ENCODE measurements at places on chromosomes 1 and 21. TPM values are rescaled to one million over a fixed set of nuclear protein-coding genes. Genes with fewer than 3 reads are reported as not detected.

RGS4 gene
- 1.8 TPM for total RNA-seq

DNA sequence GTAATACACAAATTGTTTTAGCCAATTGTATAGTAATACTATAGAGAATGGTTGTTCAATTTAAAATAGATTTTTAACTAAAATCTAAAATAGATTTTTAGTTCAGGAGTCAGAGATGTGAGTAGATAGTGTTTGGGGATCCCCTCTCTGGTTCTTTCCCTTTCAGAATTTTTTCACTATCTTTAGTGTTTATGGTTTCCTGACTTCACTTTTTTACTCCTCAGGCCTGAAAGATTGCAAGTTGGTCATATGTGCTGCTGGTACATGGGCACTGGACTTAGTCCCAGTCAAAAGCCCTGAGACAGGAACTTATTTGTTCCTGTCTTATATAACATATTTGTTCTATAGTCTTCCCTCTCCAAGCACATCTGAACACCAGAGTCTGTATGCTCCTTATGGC, 96.8 kb upstream of the ATP1B1 start:
- DNase-seq = no peak

PADI1 gene
- total RNA-seq = 7.2 TPM

DNA sequence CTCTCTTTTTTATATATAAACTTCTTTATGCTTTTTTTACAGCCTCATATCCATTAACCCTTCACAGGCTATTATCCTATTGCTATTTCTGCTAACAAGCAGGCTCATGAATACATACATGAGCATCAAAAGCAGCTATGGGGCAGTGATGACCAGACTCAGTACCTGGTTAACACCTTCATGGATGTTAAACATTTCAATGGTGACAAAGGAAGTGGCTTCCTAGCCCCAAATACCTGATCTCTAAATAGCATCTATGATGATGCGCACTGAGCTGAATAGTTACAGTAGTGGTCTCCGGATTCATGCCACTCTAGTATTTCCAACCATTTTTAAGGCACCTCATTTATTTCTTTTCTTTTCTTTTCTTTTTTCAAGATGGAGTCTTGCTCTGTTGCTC, 101.1 kb downstream of the TM2D1 start:
- no peak for DNase-seq

GRCh38 chr1:225954753-225955152, 13.7 kb upstream of the LEFTY2 start:
- no peak for DNase-seq

MR1 gene
- total RNA-seq = 13.3 TPM

GRCh38 chr1:208118841-208119606, 125.2 kb downstream of the PLXNA2 start:
- no peak for DNase-seq

- no peak for DNase-seq
Measured at GRCh38 chr1:53769780-53770179, 30.8 kb upstream of the GLIS1 start.

- DNase-seq = no peak
Measured at GRCh38 chr1:19139711-19140110, 70.4 kb downstream of the UBR4 start.

C1orf94 gene
- not detected for total RNA-seq

OR2T35 gene
- total RNA-seq = not detected

ANKRD35 gene
- not detected for total RNA-seq

DNA sequence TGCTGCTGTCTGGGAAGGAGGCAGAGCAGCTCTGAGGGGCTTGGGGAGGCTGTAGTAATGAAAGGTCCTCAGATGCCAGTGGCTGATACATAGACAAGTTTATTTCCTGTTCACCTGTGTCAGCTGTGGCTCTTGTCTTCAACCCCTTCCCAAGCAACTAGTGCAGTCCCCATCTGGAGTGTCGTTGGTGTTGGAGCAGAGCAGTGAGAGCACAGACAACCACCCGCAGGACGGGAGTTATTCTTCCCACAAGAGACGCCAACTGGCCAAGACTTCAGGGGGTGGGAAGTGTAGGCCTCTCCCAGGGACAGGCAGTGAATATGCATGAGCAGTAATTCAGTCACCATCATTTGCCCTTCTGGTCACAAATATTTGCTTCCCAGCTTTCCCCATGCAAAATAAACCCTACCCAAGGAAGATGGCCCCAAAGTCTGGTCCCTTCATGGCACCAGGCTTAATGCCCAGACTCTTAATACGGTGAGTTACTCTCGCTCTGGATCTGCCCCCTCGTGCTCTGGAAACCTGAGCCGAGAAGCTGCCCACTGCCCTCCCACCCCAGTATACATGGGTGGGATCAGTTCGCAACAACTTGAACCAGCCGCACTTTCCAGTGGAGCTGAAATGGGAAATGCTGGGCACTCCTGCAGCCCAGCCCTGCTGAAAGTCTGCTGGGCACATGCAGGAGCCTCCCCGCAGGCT, 153.5 kb upstream of the COL6A1 start:
- DNase-seq = no peak

MYCL gene
- 1.0 TPM for total RNA-seq

AADACL4 gene
- not detected for total RNA-seq

DNA sequence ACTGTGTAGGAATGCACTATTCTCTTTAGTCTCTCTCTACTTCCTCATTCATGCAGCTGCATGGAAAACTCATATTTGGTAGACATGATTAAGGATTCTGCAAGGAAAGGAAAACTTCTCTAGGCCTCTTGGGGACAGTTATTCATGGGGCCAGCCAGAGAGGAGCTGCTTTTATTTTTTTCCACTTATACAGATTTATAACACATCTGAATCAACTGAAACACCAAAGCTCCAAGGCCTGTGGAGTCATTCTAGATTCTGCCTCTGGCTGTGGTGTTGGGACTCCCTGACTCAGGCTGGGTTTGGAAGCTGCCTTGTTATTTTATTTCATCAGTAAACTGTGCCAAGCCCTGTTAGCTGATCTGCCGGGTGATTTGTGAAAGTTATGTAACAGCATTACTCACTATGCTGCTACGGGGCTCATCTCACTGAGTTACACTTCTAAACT, 83.9 kb upstream of the EDEM3 start:
- DNase-seq = peak; percentile 79

- peak; percentile 92 for DNase-seq
Measured at GRCh38 chr1:205442051-205442725, 13.7 kb downstream of the BLACAT1 start.

IL19 gene
- total RNA-seq = not detected

Data from Caki2 (cell line).